ENCODE measurements at places on chromosomes 4 and X.

DNA sequence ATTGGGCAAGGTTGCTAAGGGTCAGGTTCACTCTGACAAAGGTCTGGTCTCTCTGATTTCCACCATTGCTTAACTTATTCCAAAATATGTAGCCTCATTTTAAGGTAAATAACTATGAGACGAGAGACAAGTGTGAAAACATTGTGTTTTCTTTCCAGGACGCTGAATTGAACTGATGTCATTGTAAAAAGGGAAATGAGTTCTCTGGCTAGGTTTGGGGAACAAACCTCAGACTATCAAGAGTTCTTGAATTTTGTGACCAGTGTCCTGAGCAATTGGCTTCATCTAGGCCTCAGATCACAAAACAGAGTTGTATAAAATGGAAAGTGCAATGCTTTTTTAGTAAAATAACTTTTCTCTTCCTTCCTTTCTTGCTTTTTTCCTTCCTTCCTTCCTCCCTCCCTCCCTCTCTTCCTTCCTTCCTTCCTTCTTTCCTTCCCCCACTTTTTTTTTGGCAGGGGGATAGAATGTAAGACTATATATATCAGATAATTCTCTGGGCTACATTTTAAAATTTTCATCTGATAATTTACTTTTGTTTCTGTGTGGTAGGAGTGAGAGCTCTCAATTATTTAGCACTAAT lies 30.8 kb upstream of the CXCL8 start:
- no peak for DNase-seq

DNA sequence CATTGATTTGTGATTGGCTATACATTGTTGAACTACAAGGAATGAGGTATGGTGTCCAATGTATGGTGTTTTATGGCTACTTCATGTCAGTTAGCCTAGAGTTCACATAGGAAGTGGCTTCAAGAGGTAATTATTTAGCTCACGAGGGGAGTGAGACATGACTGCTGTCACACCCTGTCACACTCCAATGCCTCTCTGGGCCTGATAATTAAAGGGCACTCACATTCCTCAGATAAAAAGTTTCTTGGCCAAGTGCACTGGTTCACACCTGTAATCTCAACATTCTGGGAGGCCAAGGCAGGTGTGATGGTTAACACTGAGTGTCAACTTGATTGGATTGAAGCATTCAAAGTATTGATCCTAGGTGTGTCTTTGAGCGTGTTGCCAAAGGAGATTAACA lies 65.0 kb upstream of the DDX60 start:
- no peak for DNase-seq

GRCh38 chr4:27974339-27974738 lies 1113.7 kb downstream of the STIM2 start:
- no peak for DNase-seq

DNA sequence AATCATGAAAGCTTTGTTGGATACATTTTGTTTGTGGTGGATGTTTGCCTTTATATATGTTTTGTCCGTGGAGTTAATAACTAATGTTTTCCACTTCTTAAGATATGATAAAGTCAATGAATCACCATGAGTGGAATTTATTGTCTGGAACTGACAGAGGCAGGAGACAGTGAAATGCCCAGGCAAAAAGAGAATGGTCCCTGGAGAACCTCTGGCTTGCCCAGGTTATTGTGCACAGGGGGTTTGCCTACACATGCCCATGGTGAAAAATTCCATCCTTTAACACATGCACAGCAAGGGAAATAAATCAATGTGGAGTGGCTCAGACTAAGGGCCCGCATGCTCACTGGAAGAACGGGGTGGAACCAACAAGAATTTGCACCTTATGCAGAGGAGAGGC lies 964.3 kb upstream of the GRIA3 start:
- no peak for DNase-seq

DNA sequence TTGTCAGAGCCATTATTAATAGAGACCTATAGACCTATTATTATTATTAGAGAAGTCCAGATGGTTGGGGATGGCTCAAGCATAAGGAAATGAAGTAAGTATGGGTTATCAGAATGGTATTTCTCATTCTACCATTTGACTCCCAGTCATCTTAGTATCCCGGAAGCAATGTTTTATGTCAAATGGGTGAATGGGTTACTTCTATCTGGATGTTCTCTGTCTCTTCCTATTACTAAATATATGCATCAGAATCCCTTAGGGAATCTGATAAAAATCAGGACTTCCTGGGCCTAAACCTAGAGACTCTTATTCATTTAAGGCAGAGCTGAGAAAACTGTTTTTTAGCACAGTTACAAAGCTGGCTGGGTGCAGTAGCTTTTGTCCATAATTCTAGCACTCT lies 149.9 kb downstream of the SLC10A7 start:
- DNase-seq = no peak

GRCh38 chr4:26930964-26931363 lies 70.3 kb downstream of the STIM2 start:
- no peak for DNase-seq

DNA sequence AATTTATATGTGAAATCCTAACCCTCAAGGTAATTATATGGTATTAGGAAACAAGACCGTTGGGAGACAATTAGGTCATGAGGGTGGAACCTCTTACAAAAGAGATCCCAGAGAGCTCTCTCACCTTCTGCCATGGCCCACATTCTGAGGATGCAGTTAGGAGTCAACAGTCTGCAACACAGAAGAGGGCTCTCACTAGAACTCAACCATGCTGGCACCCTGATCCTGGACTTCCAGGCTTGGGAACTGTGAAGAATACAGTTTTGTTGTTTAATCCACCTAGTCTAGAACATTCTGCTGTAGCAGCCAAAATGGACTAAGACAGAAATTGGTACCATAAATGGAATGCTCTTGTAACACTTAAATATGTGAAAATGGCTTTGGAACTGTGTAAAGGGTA lies 278.8 kb upstream of the GALNTL6 start:
- no peak for DNase-seq

DNA sequence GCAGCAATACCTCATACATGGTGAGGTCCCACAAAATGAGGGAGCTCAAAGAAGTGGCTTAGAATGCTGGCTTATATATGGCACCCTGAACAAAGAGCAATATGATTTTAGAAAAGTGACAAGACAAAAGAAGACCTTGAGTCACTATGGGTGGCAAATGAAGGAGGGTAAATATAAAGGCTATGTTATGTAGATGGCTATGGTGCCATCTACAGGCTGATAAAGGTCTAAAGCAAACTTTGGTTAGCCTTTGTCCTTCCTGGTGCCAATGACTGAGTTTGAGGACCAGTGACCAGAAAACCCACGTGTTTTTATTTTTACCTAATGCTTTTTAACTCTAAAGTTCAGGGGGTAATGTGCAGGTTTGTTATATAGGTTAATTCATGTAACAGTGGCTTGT lies 151.8 kb downstream of the CCNG2 start:
- DNase-seq = no peak

DNA sequence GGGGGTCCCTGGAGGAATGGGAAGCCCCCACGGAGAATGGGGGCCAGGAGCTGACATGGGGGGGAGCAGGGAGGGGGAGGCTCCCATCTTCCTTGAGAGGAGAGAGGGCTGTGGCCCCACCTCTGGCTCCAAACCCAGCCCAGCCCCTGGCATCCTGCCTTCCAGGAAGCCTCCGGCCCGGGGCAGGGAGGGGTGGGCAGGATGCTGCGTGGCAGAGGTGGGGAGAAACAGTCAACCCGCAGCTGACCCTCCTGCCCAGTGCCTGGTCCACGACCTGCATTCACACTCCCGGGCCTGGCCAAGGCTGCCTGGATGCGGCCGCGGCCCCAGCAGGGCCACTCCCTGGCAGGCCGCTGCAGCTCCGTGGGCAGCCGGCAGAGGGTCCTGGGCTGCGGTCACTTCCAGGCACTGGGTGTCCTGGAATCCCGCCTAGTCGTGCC lies 39.0 kb downstream of the CPLX1 start:
- DNase-seq = no peak

GRCh38 chr4:27714073-27714472 lies 853.4 kb downstream of the STIM2 start:
- no peak for DNase-seq

All from stimulated activated CD8-positive, alpha-beta memory T cell treated with anti-CD3 and anti-CD28 coated beads, Interleukin-7, amount 100 ng/mL, for 1 hour (primary cell).